ENCODE measurements at places on chromosomes 7 and 10.

DNA sequence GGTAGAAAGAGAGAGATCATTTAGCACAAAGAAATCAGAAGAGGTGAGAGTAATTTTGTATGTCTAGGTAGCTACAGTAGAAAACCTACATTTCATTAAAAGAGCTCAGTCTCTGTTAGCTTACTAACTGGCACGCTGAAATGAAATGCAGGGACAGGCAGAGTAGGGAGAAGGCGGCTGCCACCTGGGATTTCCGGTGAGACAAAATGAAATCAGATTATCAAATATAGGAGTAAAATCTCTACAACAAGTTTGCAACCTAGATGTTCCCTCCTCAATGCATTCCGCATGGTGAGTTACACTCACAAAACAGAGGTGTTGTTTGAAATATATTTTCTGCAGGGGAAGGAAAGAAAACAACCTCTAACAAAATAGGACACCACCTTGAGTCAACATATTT lies 55.9 kb downstream of the VOPP1 start:
- DNase-seq, result no peak

DNA sequence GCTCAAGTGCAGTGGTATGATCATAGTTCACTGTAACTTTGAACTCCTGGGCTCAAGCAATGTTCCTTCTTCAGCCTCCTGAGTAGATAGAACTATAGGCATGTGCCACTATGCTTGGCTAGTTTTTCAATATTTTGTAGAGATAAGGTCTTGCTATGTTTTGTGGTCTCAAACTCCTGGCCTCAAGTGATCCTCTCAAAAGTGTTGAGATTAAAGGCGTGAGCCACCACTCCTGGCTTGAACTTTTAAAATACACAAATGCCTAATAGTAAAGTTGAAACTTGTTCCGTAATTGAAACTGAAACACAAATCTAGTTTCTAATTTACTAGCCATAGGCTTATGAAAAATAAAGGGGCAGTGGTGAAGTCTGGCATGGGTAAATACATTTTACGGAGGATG lies 65.7 kb downstream of the AP3M1 start:
- no peak for DNase-seq

GRCh38 chr7:80440883-80441282 lies 71.0 kb downstream of the GNAT3 start:
- DNase-seq, result no peak

DNA sequence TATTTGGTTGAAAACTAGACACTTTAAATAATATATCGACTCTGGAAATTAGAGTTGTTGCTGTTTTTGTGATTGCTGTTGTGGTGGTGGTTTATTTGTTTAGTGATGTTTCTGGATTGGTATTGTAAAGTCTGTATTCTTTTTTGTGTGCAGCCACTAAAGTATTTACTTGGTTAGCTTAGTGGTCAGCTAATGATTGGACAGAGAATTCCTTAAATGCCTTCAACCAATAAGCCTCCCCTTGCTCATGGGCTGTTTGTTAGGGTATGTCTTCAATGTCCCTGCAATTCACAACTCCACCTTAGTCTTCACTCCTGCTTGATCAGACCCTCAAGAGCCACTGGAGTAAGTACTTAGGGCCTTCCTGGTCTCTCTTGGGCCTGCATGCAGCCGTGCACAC lies 71.0 kb downstream of the PAXIP1 start:
- no peak for DNase-seq

DNA sequence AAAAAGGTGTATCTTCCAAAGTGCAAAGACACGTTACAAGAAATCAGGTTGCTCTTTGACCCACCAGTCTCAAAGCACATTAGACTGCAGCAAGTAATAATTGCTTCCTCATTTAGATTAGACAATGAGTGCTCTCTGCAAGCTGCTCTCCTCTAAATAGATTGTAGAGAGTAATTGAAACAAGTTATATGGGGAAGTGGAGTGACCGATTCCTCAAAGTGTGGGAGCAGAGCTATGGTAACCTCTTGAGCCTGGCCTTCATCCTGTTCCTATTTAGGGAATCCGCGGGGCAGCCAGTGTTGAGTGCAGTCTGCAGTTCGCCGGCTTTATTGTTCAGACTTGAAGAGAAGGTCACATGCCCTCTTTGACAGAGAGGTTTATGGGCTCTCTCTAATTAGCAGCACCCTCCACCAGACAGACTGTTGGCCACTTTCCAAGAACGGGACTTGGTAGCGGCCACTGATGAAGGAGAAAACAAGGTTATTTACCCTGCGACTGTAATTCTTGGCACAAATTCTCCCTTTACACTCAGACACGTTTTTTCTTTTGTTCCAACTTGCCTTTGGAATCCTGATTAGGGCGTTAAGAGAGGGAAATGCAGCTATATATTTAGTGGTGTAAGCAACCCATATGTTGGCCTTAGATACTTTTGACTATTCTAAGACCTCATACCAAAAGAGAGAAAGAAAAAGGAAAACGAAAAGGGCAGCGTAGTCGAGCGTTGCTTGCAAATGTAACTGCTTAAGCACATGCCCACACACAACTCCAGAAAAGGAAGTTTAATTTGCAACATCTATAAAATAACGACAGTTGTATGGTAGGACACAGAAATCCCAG lies 107.5 kb downstream of the REEP3 start:
- DNase-seq, result peak; percentile 83
